ENCODE measurements at places on chromosomes 16 and 17. TPM values are rescaled to one million over a fixed set of nuclear protein-coding genes. Genes with fewer than 3 reads are reported as not detected.

ENPP7 gene
- total RNA-seq = not detected

RAI1 gene
- total RNA-seq = 10.4 TPM

TBC1D3 gene
- total RNA-seq = not detected

OR1F1 gene
- not detected for total RNA-seq

MYO1D gene
- total RNA-seq = 64.4 TPM

TVP23C gene
- 21.6 TPM for total RNA-seq

GFOD2 gene
- total RNA-seq = 69.8 TPM

OSGIN1 gene
- 0.68 TPM for total RNA-seq

LRRC37A gene
- 1.9 TPM for total RNA-seq

ATP2C2 gene
- not detected for total RNA-seq

KCNJ2 gene
- total RNA-seq = 11.6 TPM

SMPD3 gene
- total RNA-seq = 0.17 TPM

CES1 gene
- 0.34 TPM for total RNA-seq

DVL2 gene
- 32.8 TPM for total RNA-seq

OR4D1 gene
- total RNA-seq = not detected

ABCC12 gene
- not detected for total RNA-seq

TMEM11 gene
- total RNA-seq = 30.0 TPM

SHMT1 gene
- total RNA-seq = 23.3 TPM

MYL11 gene
- total RNA-seq = not detected

ASIC2 gene
- 0.17 TPM for total RNA-seq

ADAT1 gene
- 104 TPM for total RNA-seq

CBLN1 gene
- not detected for total RNA-seq

ABCA3 gene
- 66.9 TPM for total RNA-seq

YPEL2 gene
- 101 TPM for total RNA-seq

NPIPA8 gene
- total RNA-seq = not detected

TBC1D3C gene
- 0.56 TPM for total RNA-seq

ZG16 gene
- not detected for total RNA-seq

All from dermis blood vessel endothelial cell (primary cell).